ENCODE measurements at places on chromosomes 1 and 21. TPM values are rescaled to one million over a fixed set of nuclear protein-coding genes. Genes with fewer than 3 reads are reported as not detected.

GRCh38 chr21:40587736-40588346, 259.1 kb downstream of the DSCAM start:
- no peak for DNase-seq

- peak; percentile 28 for DNase-seq
Observed at GRCh38 chr1:87560601-87561360, 232.1 kb downstream of the LMO4 start.

- no peak for DNase-seq
Observed at GRCh38 chr1:26529405-26529654, 231 bp upstream of the RPS6KA1 start.

- DNase-seq: no peak
Observed at GRCh38 chr1:201253411-201253810, 29.9 kb upstream of the PKP1 start.

- DNase-seq: peak; percentile 93
Observed at GRCh38 chr1:171220081-171220420, 28.2 kb upstream of the FMO1 start.

DNA sequence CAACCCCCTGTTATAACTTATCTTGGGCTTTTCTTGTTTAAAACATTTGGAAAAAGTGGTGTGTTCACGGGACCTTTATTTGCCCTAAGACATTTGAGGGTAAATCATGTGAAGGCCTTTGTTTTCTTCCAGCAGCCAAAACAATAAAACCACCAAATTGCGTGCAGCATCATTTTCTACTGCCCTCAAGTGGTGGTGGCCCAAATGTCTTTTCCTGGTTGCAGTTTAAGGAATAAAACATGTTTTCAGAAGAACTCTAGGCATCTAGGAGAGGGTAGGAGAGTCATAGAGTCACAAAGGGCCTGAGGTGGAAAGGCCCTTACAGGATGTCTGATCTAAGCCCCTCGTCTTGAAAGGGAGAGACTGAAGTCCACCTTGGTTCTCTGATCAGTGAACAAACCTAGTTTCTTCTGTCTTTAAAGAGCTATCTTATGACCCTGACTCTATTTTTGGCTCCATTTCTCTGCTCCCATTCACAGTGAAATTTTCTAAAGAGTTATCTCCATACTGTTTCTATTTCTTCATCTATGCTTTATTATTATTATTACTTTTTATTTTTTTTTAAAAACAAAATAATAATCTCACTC, 16.0 kb upstream of the EPS15 start:
- peak; percentile 74 for DNase-seq

DNA sequence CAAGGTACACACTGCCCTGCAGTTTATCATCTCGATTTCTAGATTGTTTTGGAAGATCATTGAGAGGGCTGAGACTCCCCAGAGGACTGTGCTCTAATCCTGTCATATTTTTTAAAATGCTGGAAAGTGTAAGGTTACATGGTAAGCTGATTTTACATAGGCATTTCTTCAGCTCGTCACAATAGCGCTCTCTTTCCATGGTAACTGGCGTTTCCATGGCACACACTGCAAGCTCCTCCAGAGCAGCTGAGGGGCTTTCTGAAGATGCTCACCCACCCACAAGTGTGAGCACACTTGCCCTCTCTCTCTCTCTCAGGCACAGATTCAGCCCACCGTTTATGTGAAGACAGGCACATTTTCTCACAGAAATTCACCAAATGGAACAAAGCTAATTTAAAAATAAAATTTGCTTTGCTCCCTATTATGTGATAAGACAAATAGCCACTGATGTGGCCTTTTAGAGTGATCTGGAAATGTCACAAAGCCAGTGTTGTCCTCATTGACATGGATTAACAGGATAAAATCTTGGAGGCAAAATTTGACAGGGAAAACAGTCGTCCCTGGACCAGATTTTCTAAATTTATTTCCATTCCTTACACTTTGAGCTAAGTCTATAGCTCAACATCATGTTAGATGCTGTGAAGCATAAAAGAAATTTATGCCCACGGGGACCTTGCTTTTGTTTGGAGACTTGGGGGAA, 421.5 kb downstream of the RWDD3 start:
- DNase-seq: no peak

DNA sequence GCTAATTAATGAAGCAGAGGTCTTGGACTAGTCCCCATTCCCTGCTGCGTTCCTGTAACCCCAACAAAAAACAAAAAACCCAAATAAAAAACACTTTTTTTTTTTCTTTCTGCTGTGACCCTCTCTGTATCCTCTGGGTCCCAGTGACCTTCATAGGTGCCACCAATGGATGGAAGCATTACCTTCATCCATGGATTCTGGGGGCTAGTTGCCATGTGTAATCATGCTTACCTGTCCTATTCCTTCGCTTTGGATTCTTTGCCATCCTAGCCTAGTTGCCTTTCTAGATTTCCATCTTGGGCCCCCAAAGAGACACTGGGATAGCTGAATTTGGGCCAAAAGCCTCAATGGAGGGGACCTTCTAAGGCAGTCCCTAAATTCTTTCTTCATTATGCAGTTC, 1208.7 kb downstream of the BRINP3 start:
- no peak for DNase-seq

GRCh38 chr1:5756434-5757186, 235.6 kb downstream of the NPHP4 start:
- no peak for DNase-seq

The SLFNL1 gene
- total RNA-seq: 0.65 TPM

The SYF2 gene
- total RNA-seq: 47.8 TPM

The RGS13 gene
- total RNA-seq: not detected

The TFF2 gene
- not detected for total RNA-seq

Measured in renal cortical epithelial cell (primary cell).